T-helper 9 cell (primary cell): ENCODE measurements at places on chromosomes 13 and 19.

DNA sequence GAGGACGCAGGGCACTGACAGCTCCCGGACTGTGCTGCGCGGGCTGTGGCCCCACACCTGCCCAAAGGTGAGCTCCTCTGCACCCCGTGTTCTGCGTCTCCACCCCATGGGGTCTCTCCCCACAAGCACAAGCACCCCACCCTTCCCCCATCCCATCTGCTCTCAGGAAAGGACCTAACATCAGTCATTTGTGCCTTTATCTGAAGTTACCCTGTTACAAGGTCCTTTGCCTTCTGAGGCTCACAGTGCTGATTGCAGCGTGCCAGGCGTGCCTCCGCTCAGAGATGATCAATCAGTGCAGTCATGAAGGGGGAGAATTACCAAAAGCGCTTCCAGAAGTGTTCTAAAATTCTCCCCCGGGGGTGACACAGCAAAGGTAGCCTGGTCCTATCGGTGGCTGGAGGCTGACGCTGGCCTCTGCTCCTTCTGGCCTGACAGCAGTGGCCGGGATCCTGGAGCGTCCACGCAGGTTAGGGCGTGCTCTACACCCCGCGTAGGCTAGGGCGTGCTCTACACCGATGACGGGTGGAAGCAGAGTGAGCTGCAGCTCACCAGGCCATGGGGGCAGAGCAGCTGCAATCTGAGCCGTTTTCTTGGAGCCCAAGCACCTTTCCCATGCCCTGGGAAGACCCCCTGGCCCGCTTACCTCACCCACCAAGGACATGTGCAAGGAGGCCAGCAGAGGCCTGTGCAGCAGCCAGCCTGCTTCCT is 84.7 kb upstream of the TM9SF2 start:
- no peak for DNase-seq

DNA sequence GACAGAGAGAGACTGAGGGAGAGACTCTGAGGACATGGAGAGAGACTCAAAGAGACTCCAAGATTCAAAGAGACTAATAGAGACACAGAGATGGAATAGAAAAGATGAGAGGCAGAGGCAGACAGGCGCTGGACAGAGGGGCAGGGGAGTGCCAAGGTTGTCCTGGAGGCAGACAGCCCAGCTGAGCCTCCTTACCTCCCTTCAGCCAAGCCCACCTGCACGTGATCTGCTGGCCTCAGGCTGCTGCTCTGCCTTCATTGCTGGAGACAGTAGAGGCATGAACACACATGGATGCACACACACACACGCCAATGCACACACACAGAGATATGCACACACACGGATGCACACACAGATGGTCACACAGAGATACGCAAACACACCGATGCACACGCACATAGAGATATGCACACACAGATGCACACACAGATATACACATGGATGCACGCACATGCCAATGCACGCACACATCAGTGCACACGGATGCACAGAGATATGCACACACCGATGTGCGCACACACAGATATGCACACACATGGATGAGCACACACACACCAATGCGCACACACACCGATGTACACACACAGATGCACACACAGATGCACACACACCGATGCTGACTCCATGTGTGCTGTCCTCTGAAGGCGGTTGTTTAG is 3.3 kb upstream of the F10 start:
- no peak for DNase-seq

DNA sequence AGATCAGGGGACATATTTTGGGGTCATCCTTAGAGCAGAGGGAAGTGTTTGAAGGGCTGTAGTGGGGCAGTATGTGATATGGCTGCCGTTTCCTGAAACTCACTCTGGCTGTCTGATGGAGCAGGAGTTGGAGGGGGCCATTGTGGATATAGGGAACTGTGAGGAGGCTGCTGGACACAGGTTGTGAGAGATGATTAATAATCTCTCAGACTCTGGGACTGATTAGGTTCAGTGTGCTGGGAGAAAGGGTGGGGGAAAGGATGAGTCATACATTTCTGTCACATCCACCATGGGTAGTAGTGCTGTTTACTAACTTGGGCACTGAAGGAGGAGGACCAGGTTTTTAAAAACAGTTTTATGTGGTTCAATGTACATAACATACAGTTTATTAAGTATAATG is 4.8 kb downstream of the B3GLCT start:
- no peak for DNase-seq

DNA sequence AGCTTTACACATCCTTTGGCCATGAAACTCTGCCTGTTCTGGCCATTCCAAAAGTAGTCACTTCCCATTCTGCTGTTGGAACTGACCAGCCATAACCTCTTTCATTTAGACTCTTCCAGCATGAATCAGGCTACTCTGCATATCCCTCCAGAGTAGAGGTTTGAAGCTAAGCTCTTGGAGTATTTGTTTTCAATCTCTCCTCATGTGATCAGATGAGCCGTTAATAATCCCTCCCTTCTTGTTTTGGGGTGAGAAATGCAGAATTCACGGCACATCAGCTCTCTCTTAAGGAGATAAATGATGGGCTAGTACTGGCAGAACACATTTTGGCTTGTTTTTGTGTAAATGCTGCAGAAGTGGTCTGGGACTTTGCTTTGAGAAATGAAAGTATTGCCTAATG is 519.9 kb downstream of the PCDH17 start:
- no peak for DNase-seq

GRCh38 chr19:19379527-19379926 is 25.9 kb upstream of the GATAD2A start:
- no peak for DNase-seq

- DNase-seq, result no peak
These were observed 93.7 kb downstream of the FRY start for GRCh38 chr13:32125221-32125689.

- no peak for DNase-seq
These were observed 5.2 kb downstream of the SLC25A42 start for GRCh38 chr19:19068659-19069654.

DNA sequence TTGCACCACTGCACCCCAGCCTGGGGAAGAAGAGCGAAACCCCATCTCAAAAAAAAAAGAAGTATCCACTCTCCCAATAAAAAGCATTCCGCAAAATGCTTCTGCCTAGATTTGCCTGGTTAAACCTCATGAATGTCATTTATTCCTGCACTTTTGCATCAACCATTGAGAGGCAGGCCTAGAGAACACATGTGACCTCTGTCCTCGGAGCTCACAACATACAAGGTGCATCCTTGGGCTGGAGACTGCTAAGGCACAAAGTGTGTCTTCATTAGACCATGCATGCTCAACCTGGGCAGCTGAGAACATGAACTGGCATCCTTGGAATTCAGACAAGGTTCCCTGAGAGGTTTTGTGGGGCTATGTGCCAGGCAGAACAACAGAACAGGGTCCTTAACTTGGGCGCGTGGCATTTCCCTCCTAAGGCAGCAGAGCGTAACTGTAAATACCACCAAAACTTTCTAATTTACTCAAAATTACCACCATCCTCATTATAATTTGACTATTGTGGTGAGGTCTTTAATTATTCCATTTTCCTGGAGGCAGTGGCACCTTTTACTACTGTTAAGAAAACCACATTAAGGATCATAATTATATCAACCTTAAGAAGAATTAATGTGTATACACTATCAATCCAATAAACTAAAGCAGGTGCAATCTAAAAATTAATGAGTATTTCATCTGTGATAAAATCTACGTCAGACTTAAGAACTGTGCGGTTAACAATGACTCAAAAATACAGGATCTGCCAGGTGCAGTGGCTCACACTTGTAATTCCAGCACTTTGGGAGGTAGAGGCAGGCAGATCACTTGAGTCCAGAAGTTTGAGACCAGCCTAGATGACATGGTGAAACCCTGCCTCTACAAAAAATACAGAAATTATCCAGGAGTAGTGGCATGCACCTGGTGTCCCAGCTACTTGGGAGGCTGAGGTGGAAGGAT is 13.8 kb downstream of the RCBTB1 start:
- DNase-seq, result no peak

GRCh38 chr19:8938576-8938975 is 71.6 kb downstream of the MUC16 start:
- DNase-seq, result no peak

DNA sequence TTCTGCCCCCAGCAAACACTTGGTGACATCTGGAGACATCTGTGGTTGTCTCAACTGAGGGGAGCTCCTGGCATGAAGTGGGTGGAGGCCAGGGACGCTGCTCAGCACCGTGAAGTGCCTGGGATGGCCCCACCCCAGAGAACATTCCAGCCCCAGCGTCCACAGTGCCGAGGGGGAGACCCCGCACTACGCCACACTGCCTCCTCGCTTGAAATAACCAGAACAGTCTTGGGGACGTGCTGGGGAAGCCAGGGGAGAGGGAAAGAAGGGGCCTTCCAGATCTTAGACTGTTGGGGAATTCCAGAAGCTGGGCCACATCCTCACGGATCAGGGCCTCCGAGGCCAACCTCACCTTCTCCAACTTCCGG is 4.2 kb downstream of the DPP9 start:
- no peak for DNase-seq

- DNase-seq, result no peak
These were observed 256.0 kb upstream of the IRS2 start for GRCh38 chr13:110042253-110042950.

- DNase-seq, result no peak
These were observed 13.7 kb downstream of the PTH2 start for GRCh38 chr19:49409441-49410029.

GRCh38 chr13:44437356-44438233 is 64.0 kb downstream of the SERP2 start:
- no peak for DNase-seq

- no peak for DNase-seq
These were observed 2.4 kb upstream of the TEKTIP1 start for GRCh38 chr19:3536429-3537100.

DNA sequence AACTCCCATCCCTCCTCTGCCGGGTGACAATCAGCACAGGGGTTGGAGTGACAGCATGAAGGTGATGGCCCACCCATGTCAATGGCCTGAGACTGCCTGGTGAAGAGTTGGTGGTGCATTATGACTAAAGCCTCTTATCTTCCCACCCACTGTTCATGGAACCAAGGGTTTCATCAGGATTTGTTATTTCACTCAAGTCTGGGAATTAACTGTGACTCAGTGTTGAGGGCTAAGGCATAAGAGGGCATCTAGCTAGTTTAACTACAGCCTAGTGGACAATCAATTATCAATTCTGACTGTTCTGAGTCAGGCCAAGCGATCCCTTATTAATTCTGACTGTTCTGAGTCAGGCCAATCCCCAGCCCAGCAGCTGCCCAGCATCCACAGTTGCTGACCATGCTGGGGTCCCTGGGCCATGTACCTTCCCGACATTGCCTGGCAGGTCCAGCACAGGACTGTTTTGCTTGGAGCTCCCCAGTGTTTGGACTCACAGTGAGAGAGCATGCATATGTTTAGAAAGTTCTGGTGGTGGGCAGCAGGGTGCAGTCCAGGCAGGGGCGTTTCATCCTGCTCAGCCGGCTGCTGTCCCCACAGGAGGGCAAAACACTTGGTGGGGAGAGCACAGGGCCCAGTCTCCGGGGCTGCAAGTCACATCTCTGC is 65.5 kb downstream of the RASL11A start:
- no peak for DNase-seq
